Germinal center (tissue), 1 donor: ENCODE measurements at places on chromosomes 4 and X.

- DNase-seq = no peak
Measured at GRCh38 chrX:38484607-38485498, 76.5 kb upstream of the TSPAN7 start.

DNA sequence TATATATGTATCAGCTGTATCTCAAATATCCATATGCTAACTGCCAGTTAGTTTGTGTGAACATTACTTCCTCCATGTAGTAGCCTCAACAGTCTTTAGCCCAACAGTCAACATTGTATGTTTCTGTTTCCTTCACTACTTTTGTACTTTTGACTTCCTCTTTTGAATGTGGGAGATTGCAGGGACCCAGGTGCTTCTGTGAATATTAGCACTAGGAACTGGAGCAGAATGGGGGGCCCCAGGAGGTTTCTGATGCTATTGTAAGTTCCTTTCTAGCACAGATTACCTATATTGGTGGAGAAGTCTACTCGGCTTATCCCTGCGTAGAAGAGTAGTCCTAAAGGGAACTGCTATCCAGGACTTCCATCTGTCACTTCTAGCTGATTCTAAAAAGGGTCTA, 2.3 kb downstream of the PLAC8 start:
- DNase-seq = peak; percentile 37

GRCh38 chr4:534101-534575, 35.1 kb downstream of the PIGG start:
- no peak for DNase-seq

- no peak for DNase-seq
Measured at GRCh38 chr4:96039803-96040436, 200.0 kb downstream of the PDHA2 start.

- DNase-seq = no peak
Measured at GRCh38 chr4:108371282-108371681, 202.6 kb upstream of the LEF1 start.

DNA sequence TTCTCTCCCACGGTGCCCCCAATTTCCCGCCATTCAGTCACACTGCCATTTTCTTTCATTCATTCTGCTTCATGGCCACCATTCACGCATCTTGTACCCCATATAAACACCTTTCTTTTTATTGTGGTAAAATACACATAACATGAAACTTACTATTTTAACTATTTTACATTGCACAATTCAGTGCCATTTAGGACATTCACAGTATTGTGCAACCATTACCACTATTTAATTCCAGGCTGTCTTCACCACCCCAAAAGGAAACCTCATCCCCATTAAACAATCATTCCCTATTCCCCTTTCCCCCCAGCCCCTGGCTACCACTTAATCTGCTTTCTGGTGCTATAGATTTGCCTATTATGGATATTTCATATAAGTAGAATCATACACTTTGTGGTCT, 15.9 kb downstream of the SPACA5 start:
- no peak for DNase-seq

DNA sequence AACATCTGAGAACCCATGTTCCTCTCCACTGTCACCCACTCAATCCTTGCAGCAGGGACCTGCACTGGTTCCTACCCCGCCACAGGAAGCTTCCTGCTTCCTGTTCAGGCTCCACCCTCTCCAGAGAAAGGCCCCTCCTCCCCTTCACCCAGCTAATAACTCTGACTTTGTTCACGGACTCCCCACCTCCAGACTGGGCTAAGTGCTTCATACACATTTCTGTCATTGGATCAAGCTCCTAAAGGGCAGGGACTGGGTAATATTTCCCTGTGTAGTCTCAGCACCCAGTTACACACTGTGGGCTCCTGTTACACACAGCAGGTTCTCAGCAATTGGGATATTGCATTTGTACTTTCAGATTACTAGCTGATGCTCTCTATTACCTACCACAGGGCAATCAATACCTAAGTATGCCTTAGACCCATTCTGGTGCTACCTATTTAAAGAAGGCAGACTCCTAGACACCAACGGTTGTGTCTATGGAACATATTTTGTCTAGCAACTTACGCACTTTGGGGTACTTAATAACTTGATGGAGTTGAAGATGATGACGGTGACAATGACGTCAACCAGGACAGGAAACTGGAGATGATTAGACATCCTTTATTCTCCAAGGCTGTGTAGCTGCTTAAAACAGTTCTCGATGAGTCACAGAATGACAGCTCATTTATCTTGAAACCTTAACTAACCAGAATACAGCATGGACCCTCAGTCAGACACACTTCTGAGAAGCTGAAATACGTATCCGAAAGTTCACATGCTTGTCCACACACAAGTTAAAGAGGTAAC, 58.1 kb downstream of the MAML3 start:
- peak; percentile 74 for DNase-seq

GRCh38 chrX:39665830-39666518, 431.8 kb downstream of the BCOR start:
- no peak for DNase-seq

DNA sequence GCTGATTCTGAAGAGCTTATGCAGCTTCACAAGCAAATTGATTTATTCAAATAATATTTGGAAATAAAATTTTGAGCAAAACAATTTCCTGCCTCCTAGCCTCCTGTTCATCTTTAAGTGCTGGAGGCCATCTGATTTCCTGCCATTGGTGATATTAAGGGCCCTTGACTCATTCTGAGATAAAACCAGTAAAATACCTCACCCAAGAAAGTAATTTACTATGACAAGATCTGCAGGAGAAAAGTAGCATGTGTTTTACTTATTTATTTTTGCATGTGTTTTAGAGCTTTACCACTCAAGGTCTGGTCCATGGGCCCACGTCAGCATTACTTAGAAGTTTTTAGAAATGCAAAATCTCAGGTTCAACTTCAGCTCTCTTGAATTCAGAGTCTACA, 67.7 kb downstream of the DCLK2 start:
- DNase-seq = no peak

- no peak for DNase-seq
Measured at GRCh38 chr4:24260923-24261564, 323.3 kb downstream of the DHX15 start.

- DNase-seq = no peak
Measured at GRCh38 chr4:142435599-142436235, 410.4 kb downstream of the INPP4B start.

GRCh38 chr4:150720973-150721518, 139.1 kb downstream of the MAB21L2 start:
- no peak for DNase-seq

GRCh38 chr4:164977243-164978164, at the start of gene TRIM61:
Gene TRIM61, minus strand, starts transcription at chr4:164977657. Its CDS starts 7,655 bp downstream, at chr4:164970002.
- DNase-seq = peak; percentile 56

DNA sequence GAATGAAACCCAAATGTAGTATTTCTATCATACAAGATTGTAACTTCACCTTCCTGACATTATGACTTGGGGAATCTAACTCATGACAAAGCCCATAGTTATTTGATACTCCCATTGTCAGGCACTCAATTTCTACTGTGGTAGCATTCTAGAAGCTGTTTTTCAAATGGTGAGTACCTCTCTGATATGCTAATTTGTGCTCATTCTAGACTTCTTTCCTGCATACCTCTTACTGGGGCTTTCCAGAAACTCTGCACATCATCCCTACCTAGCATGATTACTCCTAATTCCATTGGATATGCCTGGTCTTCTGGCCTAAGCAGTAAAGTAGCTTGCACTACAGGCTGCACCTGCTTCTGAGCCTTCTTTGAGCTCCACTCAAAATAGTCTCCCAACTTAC, 50.4 kb upstream of the TMEM184C start:
- no peak for DNase-seq

GRCh38 chr4:156113138-156113765, 159.6 kb upstream of the CTSO start:
- no peak for DNase-seq

GRCh38 chr4:88457307-88458103, 586 bp downstream of the HERC5 start:
- peak; percentile 48 for DNase-seq

GRCh38 chrX:114800719-114801118, 216.7 kb downstream of the IL13RA2 start:
- DNase-seq = no peak

- DNase-seq = no peak
Measured at GRCh38 chr4:185215261-185215660, 5.9 kb downstream of the SNX25 start.

DNA sequence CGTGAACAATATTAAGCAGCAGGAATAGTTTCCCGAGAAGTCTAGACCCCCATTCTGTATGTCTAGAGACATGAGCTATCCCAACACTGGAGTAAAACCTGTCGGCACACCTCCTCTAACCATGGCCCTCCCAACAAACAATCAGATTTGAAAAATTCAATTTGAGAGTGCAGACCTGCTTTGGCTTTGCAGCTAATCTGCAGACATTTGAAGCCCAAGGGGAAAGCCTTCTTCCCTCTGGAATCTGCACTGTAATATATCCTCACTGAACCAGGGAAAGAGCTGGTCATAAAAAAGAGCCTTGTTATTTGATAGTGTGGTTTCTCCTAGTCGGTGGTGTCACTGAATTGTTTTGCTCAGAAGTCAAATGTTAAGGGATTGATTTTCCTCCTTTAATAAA, 44.6 kb upstream of the KLHL34 start:
- no peak for DNase-seq

GRCh38 chr4:8370835-8371595, 69.5 kb downstream of the ACOX3 start:
- no peak for DNase-seq

DNA sequence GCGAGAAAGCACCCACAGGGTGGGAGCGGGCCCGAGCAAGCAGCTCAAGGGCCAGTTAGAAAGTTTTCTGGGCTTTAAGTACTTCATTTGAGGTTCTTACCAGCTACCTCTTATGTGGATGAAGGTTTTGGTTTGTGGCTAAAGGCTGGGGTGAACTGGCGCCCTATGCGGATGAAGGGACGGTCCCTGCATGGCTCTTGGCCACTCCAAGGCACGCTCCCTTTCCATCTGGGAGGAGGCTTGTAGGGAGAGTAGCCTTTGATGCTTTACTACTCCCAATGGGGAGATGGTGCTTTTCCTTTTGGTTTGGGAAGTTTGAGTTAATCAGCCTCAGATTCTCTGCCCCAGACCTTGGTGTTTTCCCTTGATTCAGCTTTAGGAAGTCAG, 17.7 kb downstream of the MRFAP1 start:
- DNase-seq = no peak

GRCh38 chr4:149645790-149646189, 169.9 kb downstream of the IQCM start:
- DNase-seq = no peak

- DNase-seq = no peak
Measured at GRCh38 chrX:78619834-78620233, 39.3 kb downstream of the RTL3 start.

GRCh38 chr4:8231551-8232049, 32.5 kb downstream of the SH3TC1 start:
- no peak for DNase-seq

DNA sequence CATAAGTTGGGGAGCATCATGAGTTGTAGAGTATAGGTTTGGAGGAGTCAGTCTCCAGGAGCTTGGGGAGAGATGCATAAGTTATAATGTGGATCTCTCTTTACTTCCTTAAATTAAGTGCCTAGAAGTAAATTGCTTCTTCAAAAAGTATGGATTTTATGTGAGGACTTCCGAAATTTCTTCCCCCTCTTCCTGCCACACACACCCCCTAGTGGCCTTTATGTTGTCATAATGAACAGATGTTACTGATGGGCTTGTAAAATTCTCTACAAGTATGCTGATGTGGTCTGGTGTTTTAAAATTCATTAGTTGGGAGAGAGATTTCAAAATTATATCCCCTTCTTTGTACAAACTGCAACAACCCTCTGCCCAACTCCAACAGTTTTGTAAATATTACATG, 2.3 kb upstream of the METTL14 start:
- DNase-seq = peak; percentile 12

DNA sequence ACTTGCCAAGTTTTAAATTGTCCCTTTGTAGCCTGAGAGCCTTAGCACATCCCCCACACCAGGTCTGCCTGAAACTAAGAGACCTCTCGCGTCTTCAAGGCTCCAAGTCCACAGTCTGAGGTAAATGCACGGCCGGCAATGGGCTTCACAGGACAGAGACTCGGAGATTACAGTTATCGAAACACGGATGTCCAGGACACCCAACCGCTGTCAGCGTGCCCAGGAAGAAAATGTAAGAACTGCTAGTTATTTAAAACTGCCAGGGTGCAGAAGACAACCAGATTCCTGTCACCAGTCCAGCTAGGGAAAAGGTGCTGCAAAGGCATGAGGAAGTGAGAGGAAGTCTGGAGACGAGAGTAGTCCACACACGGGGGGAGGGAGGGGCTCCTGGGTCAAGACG, 28.9 kb downstream of the ZNF827 start:
- no peak for DNase-seq

DNA sequence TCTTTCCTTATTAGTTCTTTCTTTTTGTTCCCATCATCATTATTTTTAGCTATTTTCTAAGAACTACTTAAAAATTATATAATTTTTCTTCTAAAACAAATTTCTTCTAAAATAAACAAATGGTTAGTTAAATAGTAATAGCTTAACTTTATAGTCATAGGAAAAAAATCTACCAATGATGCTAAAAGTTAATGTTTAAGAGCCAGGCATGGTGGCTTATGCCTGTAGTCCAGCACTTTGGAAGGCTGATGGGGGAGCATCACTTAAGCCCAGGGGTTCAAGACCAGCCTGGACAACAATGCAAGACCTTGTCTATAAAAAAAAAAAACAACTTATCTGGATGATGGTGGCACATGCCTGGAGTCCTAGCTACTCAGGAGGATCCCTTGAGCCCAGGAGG, 127.1 kb upstream of the ANXA3 start:
- DNase-seq = no peak

- DNase-seq = no peak
Measured at GRCh38 chr4:44056721-44057151, 391.9 kb downstream of the KCTD8 start.

DNA sequence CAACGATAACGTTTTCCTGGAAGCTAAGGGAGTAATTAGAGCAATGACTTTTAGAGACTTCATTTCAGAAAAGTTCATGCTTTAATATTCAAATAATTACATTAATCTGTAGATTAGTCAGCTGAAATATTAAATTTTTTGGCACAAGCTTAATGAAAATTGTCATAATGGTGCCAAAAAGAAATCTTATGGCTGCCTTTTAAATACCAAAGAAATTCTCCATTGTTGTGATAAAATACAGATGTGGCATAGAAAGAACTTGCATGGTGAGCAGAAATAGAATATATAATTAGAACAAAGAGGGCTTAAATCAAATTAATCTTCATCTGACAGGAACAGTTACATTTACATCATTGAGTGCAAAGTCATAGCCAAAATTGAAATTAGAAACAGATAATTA, 263.5 kb downstream of the AFF2 start:
- DNase-seq = no peak
